Kasumi-1 (cell line): ENCODE measurements at places on chromosomes 5 and 9.
A peak's percentile ranks its signal among the peaks of the same experiment; 100 is the strongest.

DNA sequence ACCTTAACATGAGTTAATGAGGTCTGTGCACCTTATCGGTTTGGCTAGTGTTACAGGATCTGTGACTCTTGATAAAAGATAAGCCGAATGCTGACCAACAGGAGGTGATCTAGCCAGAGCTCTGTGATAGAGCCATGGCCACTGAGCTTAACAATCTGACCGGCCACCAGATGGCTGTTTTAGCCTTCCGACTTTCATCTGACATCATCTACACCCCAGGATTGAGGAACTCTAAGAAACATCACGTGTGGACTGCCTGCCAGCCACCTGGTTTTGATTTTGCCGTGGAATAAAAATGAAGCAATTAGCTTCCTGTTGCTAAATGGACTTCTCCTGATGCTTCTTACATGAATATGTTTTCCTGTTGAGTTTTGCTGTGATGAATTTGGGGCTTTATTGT, 281.3 kb downstream of the CEMIP2 start:
- no peak for DNase-seq

DNA sequence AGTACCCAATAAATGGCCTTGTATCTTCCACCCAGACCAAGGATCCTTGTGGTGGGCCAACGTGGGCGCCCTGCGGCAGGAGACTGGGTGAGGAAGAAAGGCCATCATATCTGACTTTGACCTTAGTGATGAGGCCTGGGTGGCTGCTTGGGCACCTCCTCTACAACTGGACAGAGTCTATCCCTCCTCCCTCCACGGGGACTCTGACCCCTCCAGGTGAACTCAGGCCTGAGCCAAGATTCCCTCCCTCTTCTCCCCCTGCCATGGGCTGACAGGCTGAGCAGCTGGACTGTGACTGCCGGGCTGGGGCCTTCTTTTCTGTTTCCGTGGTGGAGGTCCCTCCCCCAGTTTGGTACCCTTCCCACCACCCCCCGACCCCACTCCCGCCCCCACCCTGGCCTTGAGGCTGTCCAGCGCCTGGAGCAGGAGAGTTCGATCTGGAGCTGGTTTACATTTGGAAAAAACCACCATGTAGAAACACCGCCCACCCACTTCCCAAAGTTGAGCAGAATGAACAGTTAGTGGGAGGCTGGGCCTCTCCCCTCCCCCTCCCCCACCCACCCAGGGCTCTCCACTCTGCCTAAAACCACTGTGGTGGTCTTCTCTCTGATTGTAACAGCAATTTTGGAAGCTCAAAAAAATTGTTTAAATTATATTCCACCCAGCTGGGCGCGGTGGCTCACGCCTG, 1.2 kb upstream of the PHYHD1 start:
- no peak for DNase-seq

GRCh38 chr5:135599421-135600151, 20.8 kb upstream of the CXCL14 start:
- no peak for DNase-seq

- no peak for DNase-seq
Measured at GRCh38 chr5:129118405-129118804, 23.9 kb downstream of the ISOC1 start.

DNA sequence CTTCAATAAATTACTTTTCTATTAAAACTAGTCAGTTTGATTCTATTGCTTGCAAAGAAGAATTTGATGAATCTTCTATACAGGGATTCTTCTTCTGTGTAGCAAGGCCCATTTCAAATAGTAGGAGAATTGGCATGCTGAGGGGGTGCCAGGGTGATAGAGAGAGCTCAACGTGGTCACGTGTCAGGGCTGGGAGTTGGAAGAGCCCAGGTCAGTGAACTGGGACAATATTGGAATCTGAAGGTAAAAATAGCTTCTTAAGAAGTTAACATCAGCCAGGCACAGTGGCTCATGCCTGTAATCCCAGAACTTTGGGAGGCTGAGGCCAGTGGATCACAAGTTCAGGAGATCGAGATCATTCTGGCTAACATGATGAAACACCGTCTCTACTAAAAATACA, 64.1 kb upstream of the TLE1 start:
- DNase-seq = no peak

DNA sequence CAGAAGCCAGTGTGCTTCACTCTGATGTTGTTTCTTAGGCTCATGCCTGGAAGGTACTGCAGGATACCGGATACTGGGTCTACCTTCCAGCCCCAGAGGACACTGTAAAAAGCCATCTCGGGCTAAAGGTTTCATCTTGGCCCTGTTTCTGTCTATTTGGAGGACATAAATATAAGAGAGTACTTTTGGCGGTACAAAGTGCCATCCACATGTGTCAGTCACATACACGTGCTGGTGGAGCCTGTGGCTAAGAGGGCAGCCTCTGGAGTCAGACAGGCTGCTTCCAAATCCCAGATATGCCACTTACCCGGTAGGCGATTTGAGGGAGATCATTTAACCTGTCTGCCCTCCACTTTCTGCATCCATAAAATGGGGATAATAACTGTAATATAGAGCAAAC, 160.4 kb downstream of the NR3C1 start:
- DNase-seq = no peak

- no peak for DNase-seq
Measured at GRCh38 chr9:130371196-130371966, 73.4 kb upstream of the ASS1 start.

GRCh38 chr9:18921366-18922075, 111.5 kb downstream of the SAXO1 start:
- no peak for DNase-seq

DNA sequence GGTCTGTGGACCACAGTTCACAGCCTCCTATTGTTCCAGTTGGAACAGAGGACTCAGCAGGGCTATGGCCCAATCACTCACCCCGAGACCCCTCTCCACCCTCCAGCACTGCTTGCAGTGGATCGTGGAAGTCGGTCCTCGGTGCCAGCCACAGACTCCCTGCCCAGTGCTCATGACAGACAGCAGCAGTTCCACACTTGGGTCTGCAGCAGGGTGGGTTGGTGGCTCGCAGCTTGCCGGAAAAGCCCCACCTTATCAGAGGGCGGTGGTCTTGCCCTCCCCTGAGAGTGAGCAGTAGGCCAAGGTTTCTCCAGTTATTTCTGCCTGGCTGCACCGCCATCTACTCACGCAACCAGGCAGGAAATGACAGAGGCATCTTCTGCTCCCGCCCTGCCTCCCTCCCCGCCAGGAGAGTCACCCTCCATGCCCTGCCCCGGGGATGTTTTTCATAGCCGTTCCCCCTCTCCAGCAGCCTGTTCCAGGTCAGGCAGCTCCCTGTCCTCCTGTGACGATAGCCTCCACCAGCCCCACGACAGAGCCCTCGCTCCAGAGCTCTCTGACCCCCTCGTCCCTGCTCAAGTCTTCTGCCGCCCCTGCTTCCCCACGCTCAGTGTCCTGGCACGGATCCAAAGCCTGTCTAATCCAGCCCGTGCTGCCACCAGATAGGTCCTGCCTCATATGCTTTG, 34.5 kb downstream of the UNC5A start:
- no peak for DNase-seq

DNA sequence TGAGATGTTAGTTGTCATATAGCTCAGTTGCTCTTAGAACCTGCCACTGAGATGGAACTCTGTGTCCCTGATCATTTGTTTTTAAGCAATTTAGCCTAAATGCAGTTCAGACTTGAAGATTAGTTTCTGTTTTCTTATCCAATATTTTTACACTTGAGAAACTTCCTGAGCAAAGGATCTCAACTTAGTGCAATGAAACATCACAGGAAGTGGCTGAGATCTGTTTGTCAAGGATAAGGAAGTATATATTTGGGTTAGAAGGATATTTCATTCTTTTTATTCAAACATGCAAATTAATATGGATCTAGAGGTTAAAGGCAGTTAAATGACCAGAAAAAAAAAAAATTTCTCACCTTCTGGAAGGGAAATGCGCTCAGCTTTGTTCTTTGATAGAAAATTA, 19.7 kb upstream of the F2R start:
- DNase-seq = peak; percentile 28

GRCh38 chr9:119349351-119349825, 19.8 kb downstream of the BRINP1 start:
- no peak for DNase-seq

- no peak for DNase-seq
Measured at GRCh38 chr9:121294866-121295661, 27.1 kb downstream of the GSN start.

GRCh38 chr9:112009656-112010055, 113.0 kb downstream of the UGCG start:
- DNase-seq = no peak

DNA sequence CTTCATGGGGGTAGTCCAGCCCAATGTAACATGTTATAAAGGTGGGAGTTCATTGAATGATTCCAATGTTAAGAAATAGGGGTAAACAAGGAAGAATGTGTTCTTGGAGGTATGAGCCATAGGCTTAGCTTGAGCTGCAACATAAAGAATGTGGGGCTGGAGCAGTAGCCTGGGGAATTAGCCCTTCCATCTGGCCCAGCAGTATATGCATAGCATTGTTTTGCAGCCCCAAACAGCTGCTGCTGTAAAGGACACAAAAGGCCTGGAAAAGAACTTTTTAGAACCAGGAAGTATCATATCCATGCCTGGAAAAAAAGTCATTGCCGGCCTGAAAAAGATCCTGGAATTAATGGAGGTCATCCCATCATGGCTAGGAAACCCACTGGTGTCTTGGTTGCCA, 55.8 kb upstream of the SMARCA2 start:
- no peak for DNase-seq

- no peak for DNase-seq
Measured at GRCh38 chr9:87340391-87340790, 157.3 kb upstream of the DAPK1 start.

DNA sequence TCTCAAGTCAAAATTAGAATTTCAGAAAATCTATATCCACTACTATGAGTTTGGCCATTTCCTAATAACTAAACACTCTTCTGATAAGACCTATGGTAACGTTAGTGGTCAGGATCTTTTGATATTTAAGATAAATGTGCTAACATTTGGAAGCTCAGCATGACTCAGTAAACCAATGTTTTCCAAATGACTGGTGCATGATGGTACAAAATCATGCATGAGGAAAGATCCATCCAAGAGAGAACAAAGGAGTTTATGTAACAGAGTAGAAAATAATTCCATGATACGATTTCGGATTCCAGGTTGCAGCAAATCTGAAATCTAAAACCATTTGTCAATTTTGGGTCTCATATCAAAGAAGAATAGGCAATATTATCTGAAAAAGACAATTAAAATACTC, 279.2 kb downstream of the NSG2 start:
- no peak for DNase-seq

DNA sequence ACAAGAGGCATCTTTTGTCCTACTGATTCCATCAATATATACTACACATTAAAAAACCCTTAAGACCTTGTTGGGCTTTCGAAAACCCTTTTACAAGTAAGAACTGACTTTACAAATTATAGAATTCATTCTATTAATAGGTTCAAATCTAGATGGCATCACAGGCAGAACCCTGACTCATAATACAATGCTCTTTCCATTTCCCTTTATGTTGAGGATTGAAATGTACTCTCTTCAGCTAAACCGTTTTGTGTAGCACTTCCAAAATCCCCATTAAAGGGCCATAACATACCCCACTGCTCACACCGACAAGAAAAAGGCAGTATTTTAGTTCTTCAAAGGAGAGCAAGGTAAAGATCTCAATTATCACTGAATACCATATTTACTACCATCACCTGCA, 11.2 kb downstream of the CSNK1A1 start:
- no peak for DNase-seq

- DNase-seq = peak; percentile 43
Measured at GRCh38 chr5:111116550-111116949, 24.4 kb downstream of the WDR36 start.

DNA sequence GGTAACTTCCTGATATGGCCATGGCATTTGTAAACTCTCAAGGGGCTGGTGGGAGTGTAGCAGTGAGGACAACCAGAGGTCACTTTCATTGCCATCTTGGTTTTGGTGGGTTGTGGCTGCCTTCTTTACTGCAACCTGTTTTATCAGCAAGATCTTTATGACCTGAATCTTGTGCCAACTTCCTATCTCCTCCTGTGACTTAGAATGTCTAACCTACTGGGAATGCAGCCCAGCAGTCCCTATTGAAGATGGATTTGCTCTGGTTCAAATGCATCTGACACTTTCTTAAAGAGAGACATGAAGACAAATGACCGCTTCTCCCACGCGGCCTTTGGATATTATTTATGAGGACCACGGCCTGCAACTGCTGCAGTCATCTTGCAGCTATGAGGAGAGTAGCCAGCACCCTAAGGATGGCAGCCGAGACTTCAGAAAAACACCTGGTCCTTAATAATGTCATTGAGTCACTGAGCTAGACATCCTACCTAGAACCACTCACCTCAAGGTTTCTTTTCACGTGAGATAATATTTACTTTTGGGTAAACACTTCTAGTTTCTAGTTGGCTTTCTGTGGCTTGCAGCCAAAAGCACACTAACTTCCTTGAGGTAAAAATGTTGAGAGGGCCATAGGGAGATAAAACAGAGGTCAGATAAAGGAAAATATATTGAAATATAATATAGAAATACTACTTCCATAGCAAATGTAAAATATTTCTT, 28.2 kb downstream of the CETN3 start:
- DNase-seq = no peak

- peak; percentile 7 for DNase-seq
Measured at GRCh38 chr5:154520861-154521453, 42.9 kb upstream of the HAND1 start.

DNA sequence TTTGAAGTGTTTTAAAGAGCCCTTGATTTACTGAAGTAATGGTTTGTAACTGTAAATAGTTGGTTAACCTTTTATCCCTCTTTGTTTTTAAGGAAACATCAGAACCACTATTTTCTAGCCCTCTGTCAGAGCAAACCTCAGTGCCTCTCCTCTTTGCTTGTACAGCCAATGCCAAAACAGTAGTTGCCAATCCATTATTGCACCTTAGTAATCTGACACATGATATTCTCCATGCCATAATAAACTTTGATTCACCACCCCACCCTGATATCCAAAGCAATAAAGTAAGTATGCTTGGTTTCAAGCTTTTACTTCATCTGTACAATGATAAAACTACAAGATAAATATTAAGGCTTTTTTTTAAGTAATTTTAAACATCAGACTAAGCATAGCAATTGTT, 100.8 kb downstream of the DMXL1 start:
- no peak for DNase-seq

DNA sequence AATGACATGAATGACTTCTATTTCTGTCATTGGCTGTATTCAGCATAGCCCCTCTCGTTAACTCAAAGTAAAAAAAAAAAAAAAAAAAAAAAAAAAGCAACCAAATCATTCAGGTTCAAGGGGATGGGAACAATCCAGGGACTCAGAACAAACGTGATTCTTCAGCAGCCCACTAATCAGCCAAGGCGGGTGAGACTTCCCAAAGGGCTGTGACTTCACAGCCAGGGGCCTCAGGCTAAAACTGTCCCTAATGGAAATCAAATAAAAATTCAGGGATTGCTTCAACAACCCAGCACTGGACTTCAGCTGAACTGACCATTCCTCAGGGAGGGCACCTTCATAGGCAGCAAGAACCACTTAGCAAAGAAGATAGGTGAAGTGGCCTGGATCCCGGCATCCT, 86.2 kb upstream of the FAM169A start:
- no peak for DNase-seq

- no peak for DNase-seq
Measured at GRCh38 chr5:149749481-149750365, 19.6 kb downstream of the PPARGC1B start.
